ENCODE measurements at places on chromosomes 5 and 9.
A peak's percentile ranks its signal among the peaks of the same experiment; 100 is the strongest.

GRCh38 chr9:112348257-112349007 lies 15.0 kb upstream of the PTBP3 start:
- DNase-seq: peak; percentile 64

DNA sequence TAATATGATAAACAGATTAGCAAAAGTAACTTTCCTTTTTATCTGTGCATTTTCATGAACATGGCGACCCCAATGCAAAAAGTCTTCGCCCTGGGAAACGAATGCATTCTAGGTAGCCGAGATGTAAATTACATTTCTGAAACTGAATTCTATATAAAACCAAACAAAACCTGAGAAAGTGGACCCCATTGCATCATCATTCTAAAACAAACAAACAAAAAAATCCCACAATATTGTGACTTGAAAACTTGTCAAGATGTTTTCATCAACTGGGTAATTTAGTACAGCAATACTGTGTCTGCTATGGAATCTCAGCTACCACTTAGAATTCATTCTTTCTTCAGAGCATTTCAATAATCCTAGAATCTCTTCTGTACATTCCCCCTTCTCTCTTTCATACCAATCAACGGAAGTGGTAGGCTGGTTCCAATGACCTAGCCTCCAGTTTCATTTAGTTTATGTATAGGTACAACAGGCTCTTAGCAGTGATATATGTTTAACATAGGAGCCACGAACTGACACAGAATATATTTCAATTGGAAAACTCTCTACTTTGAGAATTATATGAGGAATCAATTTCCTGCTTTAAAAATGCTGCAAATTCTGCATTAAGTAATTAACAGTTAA lies 85.6 kb downstream of the FBXW11 start:
- DNase-seq: no peak

DNA sequence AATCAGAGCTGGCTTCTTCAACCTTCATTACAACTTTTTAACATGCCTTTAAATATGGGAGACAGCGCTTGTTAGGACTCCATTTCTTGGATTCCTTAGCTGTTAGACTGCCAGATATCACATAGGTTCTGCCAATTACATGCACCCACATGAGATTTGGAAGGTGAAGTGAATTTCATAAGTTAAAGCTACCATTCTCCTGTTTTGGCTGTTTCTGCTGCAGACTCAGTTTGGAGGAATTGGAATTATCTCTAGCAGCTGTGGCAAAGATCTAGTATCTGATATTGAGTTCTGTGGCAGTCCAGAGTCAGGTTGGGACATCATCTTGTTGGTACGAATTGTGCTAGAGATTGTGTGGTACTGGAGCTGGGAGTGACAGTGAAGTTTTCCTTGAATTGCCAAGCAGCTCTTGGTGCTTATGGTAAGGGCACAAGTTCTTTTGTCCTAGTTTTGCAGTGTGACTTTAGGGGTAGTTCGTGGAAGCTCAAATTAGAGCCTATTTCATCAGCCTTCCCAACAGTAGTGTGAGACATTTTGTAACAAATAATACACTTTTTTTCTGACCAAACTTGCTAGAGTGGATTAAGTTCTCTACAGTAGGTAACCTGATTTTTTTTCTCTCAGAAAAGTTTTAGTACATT lies 9.1 kb upstream of the PJA2 start:
- no peak for DNase-seq

DNA sequence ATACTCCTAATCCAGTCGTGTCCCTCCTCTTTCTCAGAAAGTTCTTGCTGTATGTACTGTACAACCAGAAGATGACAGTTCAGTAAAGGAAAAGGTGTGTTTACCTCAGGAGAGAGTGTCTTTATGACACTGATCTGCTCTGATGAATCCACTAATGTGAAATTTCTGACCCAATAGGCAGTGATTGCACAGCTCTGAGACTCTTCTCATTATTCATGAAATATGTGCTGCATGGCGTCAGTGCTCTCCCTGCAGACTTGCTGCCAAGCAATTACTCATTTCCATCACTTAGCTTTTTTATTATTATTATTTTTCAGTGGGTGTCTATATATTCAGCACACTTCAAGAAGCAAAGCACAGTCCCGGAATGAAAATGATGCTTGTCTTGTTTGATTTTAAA lies 389.0 kb downstream of the RASEF start:
- DNase-seq: no peak

DNA sequence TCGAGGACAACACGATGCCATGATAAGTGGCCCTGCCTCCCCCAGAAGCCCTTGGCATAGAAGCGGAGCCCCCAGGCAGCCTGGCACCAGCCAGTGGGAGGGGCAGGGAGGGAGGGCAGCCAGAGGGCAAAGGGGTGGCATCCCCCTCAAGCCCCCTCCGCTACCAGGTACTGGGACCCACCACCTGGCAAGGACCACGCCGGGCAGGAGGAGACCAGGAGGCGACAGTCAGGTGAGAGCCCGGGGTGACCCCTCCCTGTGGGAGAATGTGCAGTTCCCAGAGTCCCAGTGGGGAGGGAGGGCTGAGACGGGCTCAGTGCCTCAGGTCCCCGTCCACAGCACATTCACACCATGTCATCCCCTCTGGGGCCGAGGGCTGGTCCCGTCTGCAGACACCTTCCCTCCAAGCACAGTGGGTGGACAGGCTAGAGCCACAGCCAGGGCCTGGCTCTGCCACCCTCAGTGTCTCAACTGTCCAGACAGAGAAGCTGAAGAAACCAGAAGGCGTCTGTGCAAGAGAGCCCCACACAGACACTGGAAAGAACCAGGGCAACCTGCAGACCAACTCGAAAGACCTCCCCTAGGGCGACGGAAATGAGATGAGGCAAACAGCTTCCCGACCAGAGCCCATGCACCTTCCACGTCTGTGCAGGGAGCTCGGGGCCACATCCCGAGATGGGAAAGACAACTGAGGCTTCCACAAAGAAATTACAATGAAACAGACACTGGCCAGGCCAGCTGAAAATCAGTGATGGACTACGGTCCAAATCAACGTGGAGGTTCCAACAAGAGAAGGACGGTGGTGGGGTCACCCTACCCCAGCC lies 11.1 kb downstream of the BRD3 start:
- no peak for DNase-seq

DNA sequence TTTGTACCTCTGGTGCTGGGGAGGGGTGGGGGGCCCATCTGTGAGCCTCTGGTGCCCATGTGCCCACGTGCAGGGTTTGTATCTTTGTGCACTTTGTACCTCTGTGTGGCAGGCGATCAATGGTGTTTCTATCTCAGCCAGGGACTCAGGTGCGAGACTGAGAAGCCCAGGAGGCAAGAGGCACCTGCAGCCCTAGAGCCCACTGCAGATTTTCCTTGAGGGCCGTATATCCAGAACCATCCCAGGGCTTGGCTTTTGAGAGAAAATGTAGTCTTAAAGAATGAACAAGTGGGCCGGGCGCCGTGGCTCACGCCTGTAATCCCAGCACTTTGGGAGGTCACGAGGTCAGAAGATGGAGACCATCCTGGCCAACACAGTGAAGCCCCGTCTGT lies 52.2 kb upstream of the KCNMB1 start:
- no peak for DNase-seq

- no peak for DNase-seq
These were observed at the start of gene GRIN3A for GRCh38 chr9:101738566-101739183. Gene GRIN3A, minus strand, starts transcription at chr9:101738647. Its CDS starts 668 bp downstream, at chr9:101737979.

DNA sequence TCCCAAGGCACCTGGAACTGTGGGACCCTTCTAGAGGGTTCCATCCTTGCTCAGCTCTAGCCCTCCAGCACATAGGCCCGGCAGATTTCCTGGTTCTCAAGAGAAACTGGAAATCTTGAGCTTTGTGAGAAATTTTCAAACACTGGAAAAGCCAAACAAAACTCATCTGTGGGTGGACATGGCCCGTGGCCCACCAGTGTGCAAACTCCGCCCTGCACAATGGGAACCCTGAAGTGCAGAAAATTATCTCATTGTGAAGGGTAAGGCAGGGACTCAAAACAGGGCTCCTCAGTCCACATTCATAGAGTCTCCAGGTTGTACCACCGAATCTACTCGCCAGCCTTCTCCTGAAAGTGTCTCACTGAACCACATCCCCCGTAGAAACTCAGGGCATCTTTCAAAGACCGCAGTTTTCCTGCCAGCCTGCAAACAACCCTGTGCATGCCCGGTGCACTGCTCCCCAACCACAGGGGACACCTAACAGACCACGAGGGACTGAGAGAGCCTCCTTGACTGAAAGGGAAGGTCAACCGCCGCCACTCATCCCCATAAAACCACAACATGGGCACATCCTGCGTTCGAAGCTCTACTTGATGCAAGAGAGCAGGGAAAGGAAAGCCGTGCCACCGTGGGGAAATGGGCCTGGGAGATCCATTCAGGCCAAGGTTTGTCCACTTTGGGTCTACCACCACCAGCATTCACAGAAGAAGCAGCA lies 18.1 kb downstream of the ADAMTS2 start:
- no peak for DNase-seq

- peak; percentile 31 for DNase-seq
These were observed 32.2 kb upstream of the ANGPTL2 start for GRCh38 chr9:127154390-127155191.

- no peak for DNase-seq
These were observed 191.8 kb downstream of the PRR16 start for GRCh38 chr5:120655828-120656435.

- no peak for DNase-seq
These were observed 13.9 kb downstream of the RAB14 start for GRCh38 chr9:121187636-121188305.

GRCh38 chr5:176774216-176775171 lies 35.9 kb upstream of the UNC5A start:
- DNase-seq: no peak

GRCh38 chr9:37496020-37496419 lies 10.3 kb downstream of the POLR1E start:
- no peak for DNase-seq

- DNase-seq: no peak
These were observed 32.7 kb downstream of the GRIA1 start for GRCh38 chr5:153523211-153523610.

DNA sequence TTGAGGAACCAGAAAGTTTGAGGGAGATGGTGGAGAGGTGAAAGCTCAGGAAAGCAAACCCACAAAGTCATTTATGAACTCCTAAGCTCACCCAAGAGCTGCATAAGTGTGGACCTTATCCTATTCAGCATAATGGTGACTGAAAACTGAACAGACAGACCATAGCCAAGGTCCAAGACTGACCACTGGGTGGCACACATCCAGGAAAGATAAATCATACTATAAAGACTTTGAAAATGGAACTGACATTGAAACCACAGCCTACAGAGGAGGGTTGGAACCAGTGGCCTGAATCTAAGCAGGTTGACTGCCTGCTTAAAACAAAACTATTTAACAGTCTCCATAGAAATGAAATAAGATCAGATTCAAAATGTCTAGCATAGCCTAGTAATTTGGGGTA lies 121.0 kb upstream of the RGS7BP start:
- DNase-seq: no peak

GRCh38 chr5:170238456-170239196 lies 5.8 kb downstream of the C5orf58 start:
- no peak for DNase-seq

DNA sequence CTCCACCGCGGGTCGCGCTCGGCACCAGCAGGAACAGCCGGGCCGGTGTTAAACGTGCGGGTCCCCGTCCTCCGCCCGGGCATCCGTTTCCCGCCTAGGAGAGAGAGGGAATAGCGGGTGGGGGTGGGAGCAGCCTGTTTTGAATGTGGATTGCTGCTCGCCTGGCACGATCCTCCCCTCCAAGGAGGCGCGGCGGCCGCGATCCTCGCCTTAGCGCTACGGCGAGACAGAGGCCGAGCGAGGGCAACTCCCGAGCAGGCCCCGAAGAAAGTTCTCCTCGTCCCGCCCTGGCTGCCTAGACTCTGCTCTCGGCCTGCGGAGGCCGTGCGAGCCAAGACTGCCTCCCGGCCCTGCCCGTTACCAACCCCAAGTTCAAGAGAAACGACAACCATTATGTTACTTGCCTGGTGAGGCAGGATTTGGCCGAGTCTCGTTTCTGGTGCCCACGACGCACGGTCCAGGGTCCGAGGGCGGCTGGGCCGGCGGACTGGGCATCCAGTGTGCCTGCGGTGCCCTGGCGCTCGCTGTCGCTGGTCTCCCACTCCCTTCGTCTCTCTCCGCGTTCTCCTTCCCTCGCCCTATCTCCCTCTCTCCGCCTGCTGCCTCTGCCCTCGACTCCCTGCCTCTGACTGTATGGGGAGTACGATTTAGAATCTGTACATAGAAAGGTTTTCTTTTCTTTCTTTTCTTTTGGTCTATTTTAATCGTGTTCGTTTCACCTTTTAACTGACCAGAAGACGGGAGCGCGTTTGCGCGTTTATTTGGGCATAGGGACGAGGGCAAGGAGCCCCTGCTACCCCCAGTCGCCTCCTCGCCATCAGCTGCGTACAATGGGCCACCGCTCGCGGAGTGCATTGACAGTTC lies 724 bp downstream of the NR2F1-AS1 start:
- DNase-seq: no peak

DNA sequence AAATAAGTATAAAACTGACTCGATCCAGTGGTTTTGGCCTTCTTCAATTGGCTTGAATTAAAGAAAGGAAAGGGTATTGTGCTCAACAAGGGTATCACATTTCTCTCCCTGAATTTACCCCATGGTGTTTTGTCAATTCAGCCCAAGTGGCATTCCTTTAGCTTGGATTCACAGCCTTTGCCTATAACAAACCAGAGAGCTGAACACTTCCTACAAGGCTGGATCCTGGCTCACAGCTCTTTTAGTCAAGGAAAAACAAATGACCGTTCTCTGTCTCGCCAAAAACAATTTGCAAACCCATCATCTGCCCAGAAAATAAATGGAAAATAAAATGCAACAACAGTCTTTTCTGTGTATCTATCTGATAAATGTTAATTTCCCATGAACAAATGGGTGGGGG lies 5.7 kb downstream of the ZNF366 start:
- no peak for DNase-seq

GRCh38 chr5:11467588-11467987 lies 436.7 kb downstream of the CTNND2 start:
- no peak for DNase-seq

GRCh38 chr5:173477345-173478040 lies 139.0 kb downstream of the BOD1 start:
- no peak for DNase-seq

- DNase-seq: no peak
These were observed 409.2 kb downstream of the CSNK1G3 start for GRCh38 chr5:123921193-123921592.

DNA sequence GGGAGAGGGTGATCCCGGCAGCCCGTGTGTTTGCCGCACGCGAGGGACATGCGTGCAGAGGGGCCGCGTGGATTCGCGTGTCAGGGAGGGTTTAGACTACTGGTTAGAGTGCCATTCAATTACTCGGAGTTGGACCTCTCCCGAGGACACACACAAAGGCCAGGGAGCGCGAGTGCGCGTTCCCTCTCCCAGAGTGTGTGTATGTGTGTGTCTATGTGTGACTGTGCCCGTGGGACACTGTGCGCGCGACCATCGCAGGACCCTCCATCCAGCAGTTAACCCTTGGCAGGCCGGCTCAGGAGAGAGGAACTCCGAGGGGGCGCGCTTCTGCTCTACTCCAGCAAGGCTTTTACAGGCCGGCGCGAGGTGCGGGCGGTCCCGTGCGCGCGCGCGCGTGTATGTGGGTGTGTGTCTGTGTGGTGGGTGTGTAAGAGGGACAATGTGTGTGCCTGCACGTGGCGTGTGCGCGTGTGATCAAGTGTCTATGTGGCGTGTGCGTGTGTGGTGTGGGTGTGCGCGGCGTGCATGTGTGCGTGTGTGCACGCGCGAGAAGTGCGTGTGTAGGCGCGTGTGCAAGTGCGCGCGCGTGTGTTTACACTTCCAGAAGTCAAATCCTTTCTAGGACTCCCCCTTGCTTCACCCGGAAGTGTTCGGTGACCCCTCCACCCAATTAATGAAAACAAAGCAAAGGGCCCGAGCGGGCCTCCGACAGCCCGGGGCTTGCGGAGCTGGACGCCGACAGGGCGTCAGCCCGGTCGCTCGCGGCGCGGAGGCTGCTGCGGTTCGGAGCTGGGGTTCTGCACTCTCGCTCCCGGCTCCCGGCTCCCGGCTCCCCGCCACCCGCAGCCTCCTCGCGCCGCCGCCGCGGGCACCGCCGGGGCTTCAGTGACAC lies 75.3 kb upstream of the TBCA start:
- DNase-seq: peak; percentile 40
